ENCODE measurements at places on chromosomes 4 and X. TPM values are rescaled to one million over a fixed set of nuclear protein-coding genes. Genes with fewer than 3 reads are reported as not detected.

- H3K27ac ChIP-seq = no peak overlapping the region
- peaks cover 19% of the 10 kb centered on the region for H3K27me3 ChIP-seq
- peaks cover 27% of the 10 kb centered on the region for H3K4me1 ChIP-seq
- peak overlapping the region; percentile 62 for H3K4me3 ChIP-seq
Measured at GRCh38 chr4:74039315-74039763, 850 bp upstream of the CXCL3 start.

- H3K27ac ChIP-seq = no peak overlapping the region
- H3K36me3 ChIP-seq = no peaks in the 10 kb centered on the region
- no peak overlapping the region for H3K4me3 ChIP-seq
- no peak for DNase-seq
- no peaks in the 10 kb centered on the region for H3K4me1 ChIP-seq
- H3K27me3 ChIP-seq = no peaks in the 10 kb centered on the region
Measured at GRCh38 chr4:11623726-11624037, 195.0 kb upstream of the HS3ST1 start.

DNA sequence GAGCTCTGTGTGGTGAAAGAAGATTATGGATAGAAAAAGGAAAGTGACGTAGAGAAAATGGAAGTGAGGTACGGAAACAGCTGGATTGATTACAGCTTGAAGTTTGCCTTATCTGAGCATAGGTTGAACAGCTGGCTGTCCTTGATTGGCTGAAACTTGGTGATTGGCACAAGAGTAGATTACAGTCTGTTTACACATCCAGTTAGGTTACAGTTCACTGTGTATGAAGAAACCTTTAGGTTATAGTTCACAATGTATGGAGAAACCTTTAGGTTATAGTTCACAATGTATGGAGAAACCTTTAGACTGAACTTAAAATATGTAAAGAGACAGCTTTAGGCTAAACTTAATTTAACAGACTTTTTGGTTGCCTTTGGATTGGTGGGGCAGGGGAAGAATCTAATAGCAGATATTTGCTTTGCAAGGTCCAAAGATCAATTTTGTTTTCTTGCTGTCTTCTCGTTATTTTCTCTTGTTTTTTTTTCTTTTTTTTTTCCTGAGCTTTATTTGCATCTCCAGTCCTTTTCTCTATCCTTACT is 15.6 kb upstream of the ART3 start:
- H3K27ac ChIP-seq = no peak overlapping the region
- peaks cover 29% of the 10 kb centered on the region for H3K4me1 ChIP-seq
- H3K36me3 ChIP-seq = no peaks in the 10 kb centered on the region
- no peaks in the 10 kb centered on the region for H3K27me3 ChIP-seq

DNA sequence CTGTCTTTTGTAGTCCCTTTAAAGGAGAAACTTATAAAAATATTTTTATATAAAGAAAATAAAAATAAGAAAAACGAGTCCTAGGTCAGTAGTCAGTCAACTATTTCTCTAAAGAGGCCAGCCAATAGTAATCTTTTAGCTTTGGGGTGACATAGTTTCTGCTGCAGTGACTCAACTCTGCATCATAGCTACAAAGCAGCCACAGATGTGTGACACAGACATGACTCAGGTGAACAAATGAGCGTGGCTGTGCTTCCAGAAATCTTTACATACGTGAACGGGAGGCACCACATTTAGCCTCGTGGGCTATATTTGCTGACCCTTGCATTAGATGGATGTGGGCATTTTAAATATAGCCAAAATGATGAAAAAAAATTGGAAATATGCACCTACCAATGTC is 1862.5 kb upstream of the TENM3 start:
- no peak for DNase-seq
- no peaks in the 10 kb centered on the region for H3K27me3 ChIP-seq
- no peaks in the 10 kb centered on the region for H3K4me1 ChIP-seq
- no peaks in the 10 kb centered on the region for H3K36me3 ChIP-seq
- no peak overlapping the region for H3K4me3 ChIP-seq

DNA sequence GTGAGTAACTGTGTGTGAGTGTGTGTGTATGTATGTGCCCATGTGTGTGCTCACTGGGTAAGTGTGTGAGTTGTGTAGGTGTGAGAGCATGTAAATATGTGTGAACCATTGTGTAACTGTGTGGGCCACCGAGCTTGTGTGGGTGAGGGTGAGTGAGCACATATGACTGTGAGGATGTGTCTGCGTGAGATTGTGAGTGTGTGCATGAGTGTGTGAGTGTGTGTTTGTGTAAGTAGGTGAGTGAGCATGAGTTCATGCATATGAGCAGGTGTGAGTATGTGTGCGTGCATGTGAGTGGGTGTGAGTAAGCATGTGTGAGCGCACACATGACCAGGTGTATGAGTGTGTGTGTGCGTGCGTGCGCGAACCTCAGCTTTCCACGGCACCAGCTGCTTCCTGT is 1.4 kb upstream of the ATP2B3 start:
- H3K27ac ChIP-seq = no peak overlapping the region
- no peak for DNase-seq
- H3K27me3 ChIP-seq = peaks cover 23% of the 10 kb centered on the region
- H3K4me1 ChIP-seq = no peaks in the 10 kb centered on the region
- no peak overlapping the region for H3K4me3 ChIP-seq

DNA sequence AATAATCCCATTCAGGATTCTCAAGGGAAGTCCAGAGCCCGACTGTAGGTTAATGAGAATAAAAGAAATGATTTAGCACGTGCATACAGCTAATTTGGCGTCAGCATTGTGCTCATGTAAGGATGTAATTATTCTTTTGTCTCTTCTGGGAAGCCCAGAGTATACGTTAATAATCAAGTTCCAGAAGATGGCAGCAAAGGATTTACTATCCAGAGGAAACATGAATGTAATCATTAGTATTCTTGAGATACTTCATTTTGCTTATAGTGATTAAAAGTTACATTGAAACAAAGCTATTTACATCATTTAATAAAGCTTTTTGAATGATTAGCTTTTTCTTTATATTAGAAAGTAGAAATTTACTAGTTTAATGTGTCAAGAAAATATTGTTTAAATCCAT is 27.1 kb upstream of the MAP9 start:
- H3K27me3 ChIP-seq = no peaks in the 10 kb centered on the region
- no peak for DNase-seq
- no peaks in the 10 kb centered on the region for H3K36me3 ChIP-seq
- no peak overlapping the region for H3K27ac ChIP-seq
- H3K4me1 ChIP-seq = no peaks in the 10 kb centered on the region
- no peak overlapping the region for H3K4me3 ChIP-seq

- no peak overlapping the region for H3K27ac ChIP-seq
- peaks cover 41% of the 10 kb centered on the region for H3K4me1 ChIP-seq
- no peaks in the 10 kb centered on the region for H3K36me3 ChIP-seq
- DNase-seq = no peak
Measured at GRCh38 chrX:46572340-46572936, 1.1 kb upstream of the CHST7 start.

DNA sequence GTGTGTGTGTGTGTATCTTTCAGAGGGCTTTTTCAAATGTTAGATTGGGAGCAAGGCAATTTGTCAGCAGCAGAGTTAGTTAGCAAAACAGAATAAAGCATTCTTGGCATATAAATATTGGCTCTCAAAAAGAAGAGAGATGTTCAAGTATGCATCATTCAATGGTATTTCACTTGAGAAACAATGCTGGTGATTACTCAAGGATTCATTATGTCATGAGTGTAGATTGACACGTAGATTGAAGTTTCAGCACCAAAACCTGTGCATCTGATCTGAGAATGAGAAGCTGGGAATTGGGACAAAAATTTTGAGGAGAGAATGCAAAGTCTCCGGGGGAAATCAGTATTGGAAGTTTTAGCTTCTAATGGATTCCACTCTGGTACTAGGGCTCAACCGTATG is 241.4 kb downstream of the FRMPD4 start:
- no peaks in the 10 kb centered on the region for H3K27me3 ChIP-seq
- DNase-seq = no peak
- no peaks in the 10 kb centered on the region for H3K4me1 ChIP-seq
- no peak overlapping the region for H3K4me3 ChIP-seq
- H3K27ac ChIP-seq = no peak overlapping the region
- H3K36me3 ChIP-seq = no peaks in the 10 kb centered on the region

The STK26 gene
- polyA plus RNA-seq = 22.2 TPM

The GRIA3 gene
- polyA plus RNA-seq = not detected

The TIGD4 gene
- polyA plus RNA-seq = 0.05 TPM

The CENPVL1 gene
- polyA plus RNA-seq = not detected
